ENCODE measurements at places on chromosomes 5 and 9.

DNA sequence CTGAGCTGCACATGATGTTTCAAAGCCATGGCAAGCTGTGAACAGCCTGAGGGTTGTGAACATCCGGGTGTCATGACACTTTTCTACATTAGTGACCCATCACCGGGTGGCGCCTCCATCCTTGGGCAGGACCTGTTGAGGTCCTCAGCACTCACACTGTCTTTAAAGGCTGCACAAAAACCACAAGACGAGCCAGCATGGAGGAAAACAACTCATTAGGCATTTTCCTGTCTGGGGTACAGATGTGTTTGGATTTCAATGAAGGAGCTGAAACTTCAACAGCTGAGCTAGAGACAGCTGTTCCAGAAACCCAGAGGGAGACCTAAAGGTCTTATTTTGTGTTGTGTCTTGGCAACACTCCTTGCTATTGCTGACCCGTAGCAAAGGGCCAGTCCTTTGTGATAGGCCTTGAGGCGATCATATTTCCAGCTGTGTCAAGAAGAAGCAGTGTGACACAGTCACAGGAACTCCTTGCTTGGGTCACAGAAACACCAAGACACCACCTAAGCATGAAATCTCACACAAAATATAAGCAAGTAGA, 151.8 kb upstream of the VLDLR start:
- no peak for DNase-seq

GRCh38 chr9:100589582-100589981, 11.7 kb downstream of the CAVIN4 start:
- no peak for DNase-seq

GRCh38 chr5:108818613-108819272, 71.0 kb downstream of the FER start:
- DNase-seq: no peak

DNA sequence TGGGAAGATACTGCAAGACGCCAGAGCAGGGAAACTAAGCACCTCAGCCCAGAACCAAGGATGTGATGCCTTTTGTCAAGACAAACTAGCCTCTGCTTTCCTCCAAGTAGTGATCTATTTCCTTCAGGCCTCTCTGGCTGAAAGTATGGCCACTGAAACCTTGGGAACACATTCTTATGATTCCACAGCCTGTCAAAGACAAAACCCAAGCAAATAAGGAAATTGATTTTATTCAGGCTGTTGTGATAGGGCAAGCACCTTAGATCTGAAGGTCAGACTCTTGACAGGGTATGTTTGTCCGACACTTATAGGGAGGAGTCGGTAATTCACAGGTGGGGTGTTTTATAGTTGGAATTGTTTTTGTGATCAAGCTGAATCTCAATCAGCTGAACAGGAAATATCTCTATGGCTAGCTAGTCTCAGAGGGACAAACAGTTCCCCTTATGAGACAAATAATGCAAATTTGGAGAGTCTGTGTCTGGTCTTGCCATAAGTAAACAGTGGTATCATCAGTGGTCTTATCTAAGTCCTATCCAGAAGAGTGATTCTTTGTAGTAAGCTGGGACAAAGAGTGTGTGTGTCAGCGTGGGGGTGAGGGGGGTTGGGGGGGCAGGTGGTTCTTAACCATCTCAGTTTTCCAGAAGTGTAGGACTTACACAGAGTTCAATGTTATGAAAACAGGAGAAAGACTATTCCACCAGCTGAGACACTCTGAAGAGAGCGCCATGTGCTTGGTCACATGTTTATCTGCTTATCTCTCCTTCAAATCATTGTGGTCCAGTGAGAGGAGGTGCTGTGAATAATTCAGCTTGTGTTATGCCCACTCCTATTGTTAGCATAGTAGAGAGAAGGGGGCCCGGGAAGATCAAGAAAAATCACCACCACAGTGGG, 6.7 kb upstream of the ZCCHC10 start:
- DNase-seq: no peak

DNA sequence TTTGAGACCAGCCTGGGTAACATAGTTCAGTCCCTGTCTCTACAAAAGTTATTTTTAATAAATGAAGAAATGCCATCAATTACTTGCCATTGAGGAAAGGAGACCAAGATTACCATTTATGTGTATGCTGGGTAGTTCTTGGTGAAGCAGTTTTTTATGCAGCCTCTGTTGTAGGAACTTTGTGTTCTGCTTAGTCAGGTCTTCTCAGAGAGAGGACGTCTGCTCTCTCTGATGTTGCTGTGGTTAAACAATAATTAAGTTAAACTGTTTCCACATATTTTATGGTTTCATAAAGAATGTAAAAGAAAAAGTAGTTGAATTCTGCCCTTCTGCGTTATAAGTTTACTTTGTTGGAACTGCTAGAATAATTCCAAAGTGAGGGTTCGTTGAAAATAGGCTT, 210.5 kb downstream of the KDM4C start:
- no peak for DNase-seq

- no peak for DNase-seq
Observed at GRCh38 chr5:1770443-1770802, 29.2 kb downstream of the MRPL36 start.

DNA sequence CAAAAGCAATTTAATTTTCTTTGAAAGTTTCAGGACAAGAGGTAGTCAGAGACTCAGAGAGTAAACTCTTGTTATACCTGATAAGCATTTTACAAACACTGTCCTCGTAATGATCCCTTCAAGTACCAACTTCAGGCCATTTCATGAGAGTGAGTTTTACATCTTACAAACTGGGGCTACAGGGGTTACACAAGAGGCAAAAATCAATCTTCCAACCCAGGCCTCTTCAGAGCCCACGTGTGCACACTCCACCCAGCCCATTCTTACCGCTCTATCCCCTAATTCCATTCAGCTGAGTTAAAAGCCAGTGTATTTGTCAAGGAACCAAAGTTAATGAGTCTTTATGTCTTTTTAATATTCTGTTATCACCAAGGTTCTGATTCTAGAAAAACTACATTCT, 46.5 kb downstream of the PSMB7 start:
- no peak for DNase-seq

GRCh38 chr5:95454536-95454935, 63.4 kb downstream of the FAM81B start:
- no peak for DNase-seq

DNA sequence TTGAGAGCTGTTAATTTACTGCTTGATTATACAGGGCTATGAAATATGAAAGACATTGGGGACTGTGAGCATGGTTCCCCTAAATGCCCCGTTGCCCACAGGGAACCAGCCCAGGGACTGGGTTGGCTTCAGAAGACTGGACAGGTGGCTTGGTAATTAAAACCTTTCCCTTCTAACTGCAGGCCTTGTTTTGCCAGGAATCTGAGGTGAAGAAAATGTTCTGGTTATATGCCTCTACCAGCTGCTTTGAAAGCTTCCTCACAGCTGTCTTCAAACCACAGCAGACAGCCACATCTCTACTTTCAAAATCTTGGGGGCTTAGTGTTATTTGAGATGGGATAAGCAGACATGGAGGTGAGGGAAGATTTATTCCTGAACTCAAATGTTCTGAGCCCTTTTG, 153.3 kb upstream of the SPRY4 start:
- DNase-seq: no peak

DNA sequence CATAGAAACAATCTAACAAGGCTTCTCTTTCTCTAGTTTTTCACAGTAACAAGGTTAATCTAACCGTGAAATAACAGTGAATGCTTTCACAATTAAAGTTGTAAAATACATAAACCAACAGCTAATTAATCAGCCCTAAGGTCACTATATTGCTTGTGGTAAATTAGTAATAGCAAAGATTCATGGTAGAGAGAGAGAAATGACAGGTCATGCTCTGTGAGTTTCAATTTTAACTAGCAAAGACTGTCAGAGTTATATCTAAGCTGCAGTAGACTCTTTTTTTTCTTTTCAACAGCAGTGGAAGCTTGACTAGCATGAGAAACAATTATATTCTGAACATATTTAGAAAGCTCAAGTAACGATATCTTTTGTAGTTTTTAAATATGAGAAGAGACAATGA, 1068.0 kb downstream of the MAT2B start:
- DNase-seq: no peak

GRCh38 chr5:135055396-135055795, 21.4 kb upstream of the PITX1 start:
- DNase-seq: no peak

- DNase-seq: no peak
Observed at GRCh38 chr5:78805474-78806124, 157.0 kb upstream of the LHFPL2 start.

DNA sequence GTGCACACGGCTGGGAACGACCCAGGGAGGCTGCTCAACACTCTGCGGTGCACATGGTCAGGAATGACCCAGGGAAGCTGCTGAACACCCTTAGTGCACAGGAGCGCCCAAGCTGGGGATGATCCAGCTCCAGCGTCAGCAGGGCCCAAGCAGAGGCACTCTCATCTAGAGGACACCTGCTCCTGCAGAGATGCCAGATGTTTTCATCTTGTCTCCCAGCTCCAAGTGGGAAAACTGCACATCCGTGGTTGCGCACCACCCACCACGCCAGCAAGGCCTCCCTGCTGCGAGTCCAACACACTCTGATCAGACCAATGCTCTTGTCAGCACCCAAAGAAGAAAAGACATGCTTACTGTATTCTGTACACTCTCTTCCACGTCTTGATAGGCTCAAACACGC, 34.1 kb downstream of the UBE2QL1 start:
- DNase-seq: no peak

- no peak for DNase-seq
Observed at GRCh38 chr5:130884023-130884422, 281.0 kb downstream of the HINT1 start.

DNA sequence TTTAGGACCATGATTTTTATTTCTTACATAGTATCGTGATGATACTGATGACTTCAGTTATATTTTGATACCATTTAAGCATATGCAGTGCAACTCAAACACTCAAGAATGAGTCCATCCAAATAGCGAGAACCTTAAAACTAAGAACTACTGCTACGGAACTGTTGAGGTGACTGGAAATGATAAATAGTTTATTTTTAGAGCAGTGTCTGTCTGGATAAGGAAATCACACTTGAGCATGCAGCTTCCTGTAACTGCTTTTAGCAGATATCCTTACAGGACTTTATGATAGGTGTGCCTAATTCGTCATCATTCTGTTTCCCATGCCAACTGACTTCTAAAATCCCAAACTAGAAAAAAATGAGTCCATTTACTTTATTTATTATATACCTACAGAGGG, 85.5 kb downstream of the ADGRV1 start:
- DNase-seq: no peak

DNA sequence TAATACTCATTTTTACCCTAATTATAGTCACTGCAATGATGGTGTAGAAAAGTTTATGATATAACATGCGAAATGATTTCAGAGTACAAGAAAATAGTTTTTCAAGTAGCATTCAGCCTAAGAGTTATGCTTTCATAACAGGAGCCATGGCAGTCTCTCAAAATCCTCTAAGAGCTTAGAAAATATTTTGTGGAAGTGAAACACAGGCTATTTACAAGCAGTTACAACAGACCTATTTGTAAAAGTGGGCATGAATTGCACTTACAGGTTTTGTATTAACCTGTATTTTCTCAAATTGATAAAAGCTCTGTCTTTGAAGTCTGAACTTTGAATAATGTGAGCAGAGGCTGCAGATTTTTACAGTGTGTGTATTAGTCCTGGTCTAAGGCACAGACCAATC, 523.3 kb downstream of the LRRC70 start:
- no peak for DNase-seq

DNA sequence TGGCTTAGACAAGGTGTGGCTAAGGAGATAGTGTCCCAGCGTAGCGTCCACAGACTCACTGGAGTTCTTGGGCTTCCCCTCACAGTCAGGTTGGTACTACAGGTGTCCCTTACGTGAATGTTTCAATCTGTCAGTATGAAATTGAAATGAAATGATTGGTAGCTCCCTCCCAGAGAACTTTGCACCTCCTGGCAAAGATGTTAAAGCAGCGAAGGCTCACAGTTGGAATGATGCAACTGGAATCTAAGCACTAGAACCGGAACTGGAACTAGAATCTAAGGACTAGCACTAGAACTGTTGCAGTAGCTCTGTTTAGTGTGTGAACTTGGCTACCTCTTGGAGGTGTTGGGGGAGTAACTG, 1.1 kb downstream of the SLC31A1 start:
- DNase-seq: no peak

DNA sequence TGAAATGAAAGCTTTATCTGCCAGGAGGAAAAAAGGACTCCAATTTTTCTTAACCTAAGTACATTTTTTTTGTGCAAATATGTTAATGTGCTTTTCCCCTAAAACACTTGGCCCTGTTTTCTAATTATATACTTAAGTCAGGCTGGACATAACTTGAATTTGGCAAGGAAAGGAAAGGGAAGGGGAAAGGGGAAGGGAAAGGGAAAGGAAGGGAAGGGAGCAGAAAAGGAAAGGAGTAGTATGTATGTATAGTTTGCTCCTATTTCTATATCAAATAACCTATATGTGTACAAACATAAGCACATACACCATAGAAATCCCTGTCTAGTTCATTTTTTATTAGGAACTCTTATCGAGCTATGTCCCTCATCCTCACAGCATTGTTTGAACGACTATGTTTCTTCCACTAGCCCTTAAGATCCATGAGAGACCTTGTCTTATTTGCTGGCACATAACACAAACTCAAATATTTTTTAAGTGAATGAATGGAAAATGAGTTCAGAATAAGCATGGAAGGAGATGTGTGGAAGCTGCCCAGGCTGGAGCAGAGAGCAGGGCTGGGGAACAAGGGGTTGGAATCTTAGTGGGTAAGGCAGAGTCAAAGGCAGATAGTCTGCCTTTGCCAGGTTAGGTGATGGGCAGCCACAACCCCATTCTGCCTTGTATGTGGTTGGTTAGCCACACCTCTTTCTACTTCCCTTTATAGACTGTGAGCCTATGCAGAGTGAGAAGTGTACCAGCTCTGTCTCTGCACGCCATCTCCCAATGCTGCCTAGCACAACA, 70.0 kb downstream of the KLHL3 start:
- no peak for DNase-seq

GRCh38 chr5:172490514-172491461, 36.5 kb upstream of the SH3PXD2B start:
- DNase-seq: no peak

GRCh38 chr9:21967169-21967568, 27.0 kb downstream of the CDKN2A start:
- no peak for DNase-seq

DNA sequence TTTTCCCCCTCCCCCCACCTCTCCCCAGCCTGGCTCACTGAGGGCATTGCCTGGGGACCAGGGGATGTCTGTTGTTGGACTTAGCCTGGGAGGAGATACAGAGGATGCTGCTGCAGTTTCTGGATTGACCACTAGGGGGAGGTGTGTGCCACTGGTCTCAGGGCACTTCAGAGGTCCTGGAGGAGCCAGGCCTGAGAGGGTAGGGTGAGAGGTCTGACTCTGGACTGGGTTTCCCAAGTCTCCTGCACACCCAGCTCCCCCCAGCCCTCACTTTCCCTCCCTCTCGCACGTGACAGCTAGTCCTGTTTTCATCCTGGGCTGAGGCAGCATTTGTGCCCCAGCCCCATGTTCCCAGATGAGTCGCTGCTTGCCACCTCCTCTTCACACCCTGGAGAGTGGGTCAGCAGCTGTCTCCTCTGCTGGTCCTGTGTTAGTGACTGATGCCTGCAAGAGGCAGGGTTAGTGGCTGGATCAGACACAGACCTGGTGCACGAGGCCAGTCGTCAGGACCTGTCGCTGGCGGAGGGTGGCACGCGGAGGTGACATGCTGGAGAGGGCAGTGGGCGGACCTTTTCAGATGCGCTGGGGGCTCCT, 4.4 kb downstream of the IL3 start:
- DNase-seq: peak; percentile 46
